ENCODE measurements at places on chromosomes 5 and 9.

GRCh38 chr5:20300110-20300509 is 312.1 kb upstream of the CDH18 start:
- DNase-seq: no peak

GRCh38 chr9:536597-537511 is 304.6 kb upstream of the DMRT1 start:
- DNase-seq: no peak

DNA sequence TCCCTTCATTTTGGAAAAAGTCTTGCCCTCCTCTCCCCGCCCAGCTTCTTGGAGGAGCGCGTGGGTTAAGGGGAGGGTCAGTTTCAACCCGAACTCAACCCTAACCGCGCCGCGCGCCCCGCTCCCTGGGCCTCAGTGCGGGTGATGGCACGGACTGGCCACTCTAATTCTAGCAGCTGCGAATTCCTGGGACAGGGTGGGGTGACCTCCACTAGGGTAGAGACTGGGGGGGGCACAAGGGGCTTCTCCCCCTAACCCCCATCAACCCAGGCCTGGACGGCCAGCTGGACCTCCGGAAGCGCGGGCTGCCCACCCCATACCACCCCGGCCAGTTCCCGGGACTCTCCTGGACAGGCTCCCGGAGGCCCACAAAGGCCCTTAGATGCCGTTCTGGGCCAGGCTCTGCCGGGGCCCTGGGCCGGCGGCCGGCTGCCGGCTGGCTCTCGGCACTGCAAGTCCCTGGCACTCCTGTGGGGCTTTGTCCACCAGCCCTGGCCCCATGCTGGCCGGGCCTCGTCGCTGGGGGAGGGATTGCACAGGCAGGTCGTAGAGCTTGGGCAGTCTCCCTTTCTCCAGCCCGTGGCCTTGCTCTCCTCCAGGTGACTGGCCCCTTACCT is 7.2 kb upstream of the PSD2 start:
- DNase-seq: no peak

- no peak for DNase-seq
These were observed 1.9 kb upstream of the RACK1 start for GRCh38 chr5:181245427-181246275.

DNA sequence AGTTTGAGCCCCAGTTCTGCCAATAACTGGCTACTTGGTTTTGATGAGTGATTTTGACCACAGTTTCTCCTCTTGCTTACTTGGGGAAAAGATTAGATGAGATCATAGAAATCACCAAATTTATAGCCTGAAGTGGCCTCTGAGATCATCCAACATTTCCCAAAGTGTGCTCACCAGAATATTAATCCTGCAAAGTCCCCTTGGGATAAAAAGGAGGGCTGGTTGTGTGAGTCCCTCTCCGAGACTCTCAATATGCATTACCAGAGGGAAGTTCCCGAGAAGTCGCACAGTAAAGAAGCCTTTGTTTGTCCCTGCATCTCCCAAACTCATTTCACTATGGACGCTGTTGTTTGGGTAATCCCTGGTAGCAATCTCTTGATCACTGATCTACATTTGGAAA is 88.4 kb upstream of the ADRA1B start:
- DNase-seq: no peak

DNA sequence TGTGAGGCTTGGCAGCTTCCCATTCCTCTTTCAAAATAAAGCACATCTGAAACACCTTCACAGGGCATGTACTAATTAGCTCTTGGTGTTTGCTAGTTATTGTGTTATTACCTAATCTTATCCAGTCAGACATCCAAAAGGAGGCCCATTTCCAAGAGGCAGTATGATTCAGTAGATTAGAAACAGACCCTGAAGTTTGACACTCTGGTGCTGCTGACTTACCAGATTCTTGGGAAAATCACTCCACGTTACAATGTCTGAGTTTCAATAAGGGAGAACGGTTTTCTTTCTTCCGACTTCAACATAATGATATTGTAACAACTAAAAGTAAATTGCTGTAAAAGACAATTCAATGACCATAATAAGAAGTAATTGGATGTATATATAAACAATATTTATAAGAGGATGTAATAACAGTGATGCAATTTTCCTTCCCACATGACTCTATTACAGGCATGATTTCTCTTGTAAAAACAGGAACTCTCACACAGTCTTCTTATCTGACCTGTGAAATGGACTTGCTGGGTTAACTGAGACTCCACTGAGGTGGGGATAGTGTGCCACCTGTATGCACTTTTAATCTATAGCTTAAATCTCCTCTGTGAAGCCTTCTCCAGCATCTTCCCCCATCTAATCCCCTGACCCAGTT is 181.3 kb upstream of the ELL2 start:
- DNase-seq: no peak

DNA sequence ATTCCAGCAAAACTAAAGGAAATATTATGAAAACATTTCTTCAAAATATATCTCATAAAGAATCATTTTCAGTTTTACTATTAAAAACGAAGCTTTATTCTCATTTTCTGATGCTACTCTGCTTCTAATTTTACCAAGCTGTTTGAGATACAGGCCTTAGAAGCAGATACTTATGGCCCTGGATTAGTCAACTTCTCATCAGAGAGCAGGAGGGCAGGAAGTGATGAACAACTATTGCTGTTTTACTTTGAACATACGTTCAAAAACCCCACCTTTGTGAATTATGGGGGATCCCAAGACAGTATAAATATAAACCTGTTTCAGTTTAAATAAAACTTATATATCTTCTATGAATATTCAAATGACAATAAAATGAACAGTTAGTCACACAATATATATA is 16.0 kb downstream of the MPDZ start:
- no peak for DNase-seq

DNA sequence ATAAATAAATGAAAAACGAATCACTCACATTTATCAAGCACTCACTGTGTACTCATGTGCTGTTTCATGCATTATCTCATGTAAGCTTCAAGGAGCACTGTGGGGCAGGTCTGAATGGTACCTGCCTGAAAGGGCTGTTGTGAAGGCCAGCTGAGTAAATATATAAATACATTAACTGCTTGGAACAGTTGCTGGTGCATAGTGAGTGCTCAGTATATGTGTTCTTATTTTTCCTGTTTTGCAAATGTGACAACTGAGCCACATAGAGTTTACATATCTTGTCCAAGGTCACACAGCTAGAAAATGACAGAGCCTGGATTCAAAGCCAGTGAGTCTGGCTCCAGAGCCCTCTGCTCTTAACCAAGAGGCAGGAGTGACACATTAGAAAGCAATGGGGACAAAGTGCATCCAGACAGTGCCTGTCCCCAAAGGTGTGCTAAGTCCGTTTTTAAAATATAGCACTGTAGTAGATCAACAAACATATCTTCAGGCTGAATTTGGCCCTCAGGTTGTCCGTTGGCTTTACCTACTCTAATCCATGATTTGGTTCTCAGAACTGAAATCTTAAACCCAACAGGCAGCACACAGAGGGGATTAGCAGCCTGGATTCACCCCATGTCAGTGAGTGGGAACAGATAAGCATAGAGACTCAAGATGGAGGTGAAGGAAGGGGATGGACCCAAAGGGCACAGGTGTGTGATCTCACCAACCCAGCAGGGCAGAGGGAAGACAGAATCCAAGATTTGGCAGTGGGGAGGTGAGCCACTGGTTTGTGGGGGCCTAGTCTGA is 70.8 kb downstream of the WWC1 start:
- no peak for DNase-seq

DNA sequence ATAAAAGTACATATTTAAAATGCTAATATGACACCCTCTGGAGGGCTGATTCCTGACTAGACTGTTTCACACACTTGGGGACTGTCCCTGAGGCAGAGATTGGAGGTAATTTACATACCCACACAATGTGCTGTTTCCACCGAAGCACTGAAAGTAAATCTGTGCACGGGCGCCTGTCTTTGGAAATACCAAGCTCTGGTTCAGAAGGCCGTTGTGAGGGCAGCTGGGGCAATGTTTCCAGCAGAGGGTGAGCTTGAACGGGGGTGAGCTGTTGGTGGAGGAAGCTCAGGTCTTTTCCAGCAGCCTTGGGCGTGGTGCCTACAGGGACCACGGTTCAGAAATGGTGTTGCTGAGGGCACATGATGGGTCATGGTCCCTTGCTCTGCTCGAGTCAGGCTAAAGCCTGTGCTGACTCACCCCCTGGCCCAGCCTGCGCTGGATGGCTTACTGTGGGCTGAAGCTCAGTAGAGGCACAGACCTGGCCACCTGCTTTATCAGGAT is 25.8 kb upstream of the HMCN2 start:
- no peak for DNase-seq

DNA sequence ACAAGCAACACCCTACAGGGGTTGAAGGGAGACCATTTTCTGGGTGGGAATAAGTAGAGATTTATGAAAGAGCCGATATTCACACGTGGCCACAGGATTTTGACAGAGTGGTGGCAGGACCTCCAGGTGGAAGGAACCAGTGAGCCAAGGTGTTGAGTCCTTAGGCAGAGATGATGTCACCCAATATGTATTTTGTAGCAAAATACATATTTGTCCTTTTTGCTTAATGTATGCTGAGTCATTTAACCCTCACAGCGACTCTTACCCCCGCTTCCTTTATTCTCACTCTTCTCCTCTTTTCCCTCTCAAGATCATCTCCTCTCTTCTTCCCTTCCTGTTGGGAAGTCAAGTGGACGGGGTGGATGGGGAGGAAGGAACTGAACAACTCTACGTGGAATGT is 215.7 kb upstream of the S1PR3 start:
- no peak for DNase-seq

- DNase-seq: no peak
These were observed 38.9 kb downstream of the BICD2 start for GRCh38 chr9:92725766-92726165.

GRCh38 chr9:130288926-130289690 is 23.5 kb downstream of the HMCN2 start:
- no peak for DNase-seq

DNA sequence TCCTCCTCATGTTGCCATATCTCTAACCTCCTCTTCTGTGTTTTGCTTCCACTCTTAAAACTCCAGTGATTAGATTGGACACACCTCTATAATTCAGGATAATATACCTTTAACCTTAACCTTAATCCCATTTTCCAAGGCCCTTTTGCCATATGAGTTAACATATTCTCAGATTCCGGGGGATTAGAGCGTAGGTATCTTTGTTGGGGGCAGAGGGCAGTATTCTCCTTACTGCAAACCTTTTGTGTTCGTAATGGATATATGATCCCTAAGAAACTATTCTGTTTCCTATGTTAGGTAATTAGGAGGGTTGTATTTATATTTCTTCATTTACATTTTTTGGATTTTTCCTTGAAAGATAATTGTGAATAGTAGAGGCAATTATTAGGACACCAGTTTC is 99.5 kb downstream of the VPS13A start:
- DNase-seq: no peak

- no peak for DNase-seq
These were observed 1.2 kb downstream of the SLC31A2 start for GRCh38 chr9:113151696-113152630.

DNA sequence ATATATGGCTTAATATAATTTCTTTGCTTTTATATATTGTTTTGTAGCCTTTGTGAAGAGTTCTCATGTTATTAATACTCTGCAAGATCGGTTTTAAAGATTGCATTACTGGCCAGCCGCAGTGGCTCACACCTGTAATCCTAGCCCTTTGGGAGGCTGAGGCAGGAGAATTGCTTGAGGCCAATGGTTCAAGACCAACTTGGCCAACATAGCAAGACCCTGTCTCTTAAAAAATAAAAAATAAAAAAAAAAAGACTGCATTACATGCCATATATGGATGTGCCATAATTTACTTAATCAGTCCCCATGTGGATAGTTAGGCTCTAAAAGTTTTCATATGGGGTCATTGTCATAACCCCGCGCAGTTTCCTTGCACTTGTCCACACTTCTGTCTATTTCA is 31.0 kb upstream of the TNFAIP8 start:
- no peak for DNase-seq

All from central memory CD4-positive, alpha-beta T cell (primary cell).